ENCODE measurements at places on chromosomes 12 and 14.

- no peak for DNase-seq
Measured at GRCh38 chr12:48956279-48957140, 777 bp downstream of the ARF3 start.

DNA sequence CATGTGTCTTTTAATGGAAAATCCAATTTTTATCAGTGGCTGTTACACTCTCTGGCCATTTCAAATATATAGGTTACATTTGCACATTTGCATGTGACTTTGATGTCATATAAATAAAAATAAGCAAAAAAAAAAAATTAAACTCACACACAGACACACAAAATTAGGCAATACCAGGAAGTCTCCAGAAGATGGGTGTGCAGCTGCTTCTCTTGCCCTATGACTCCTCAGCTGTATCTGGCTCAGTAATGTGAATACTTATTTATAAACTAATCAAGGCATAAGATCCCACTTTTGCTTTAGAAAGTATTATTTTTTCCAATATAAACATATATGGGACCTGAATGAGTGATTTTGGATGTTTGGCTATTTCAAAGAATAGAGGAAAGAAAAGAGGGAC is 461.1 kb downstream of the LRIG3 start:
- no peak for DNase-seq

GRCh38 chr12:25245491-25245890 is 5.2 kb downstream of the KRAS start:
- no peak for DNase-seq

DNA sequence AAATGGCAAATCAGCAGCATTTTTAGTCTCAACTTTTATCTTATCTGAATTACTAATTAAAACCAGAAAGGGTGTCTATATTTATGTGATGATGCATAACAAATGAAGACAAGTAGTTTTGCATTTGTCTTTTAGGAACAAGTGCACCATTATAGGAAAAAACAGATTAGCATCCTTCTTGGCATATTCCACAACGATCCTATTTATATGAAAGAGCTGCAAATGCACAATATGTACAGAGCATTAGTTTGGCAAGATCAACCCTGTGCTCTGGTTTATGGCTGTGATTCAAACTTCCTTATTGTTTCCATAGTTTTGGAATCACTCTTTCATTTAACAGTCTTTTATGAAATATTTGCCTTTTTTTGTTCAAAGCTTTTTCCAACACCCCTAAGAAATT is 486.8 kb downstream of the KCNH5 start:
- no peak for DNase-seq

- DNase-seq, result no peak
Measured at GRCh38 chr12:31234955-31235867, 90.7 kb downstream of the SINHCAF start.

DNA sequence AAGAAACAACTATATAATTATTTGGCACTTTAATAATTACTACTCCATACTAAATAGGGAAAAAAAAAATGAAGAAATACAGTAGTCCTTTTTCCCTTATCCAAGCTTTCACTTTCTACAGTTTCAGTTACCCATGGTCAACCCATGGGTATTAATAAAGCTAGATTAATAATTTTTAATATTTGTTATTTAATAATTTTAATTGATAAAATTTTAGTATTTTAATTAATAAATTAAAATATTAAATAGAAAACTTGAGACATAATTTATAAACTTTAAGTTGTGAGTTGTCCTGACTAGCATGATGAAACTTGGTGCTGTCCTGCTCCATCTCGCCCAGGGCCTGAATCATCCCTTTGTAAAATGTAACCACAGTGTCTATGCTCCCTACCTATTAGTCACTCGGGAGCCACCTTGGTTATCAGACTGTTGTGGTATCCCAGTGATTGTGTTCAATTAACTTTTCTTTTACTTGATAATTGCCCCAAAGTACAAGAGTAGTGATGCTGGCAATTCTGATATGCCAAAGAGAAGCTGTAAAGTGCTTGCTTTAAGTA is 71.8 kb downstream of the PAWR start:
- no peak for DNase-seq

- no peak for DNase-seq
Measured at GRCh38 chr14:54686219-54686870, 119.4 kb downstream of the SAMD4A start.

- no peak for DNase-seq
Measured at GRCh38 chr12:11130382-11130781, 4.1 kb downstream of the TAS2R30 start.
